ENCODE measurements at places on chromosomes 16 and 17. TPM values are rescaled to one million over a fixed set of nuclear protein-coding genes. Genes with fewer than 3 reads are reported as not detected.

Gene TBC1D28
- under 0.01 TPM for total RNA-seq

GRCh38 chr16:85466304-85466700, 146.8 kb upstream of the GSE1 start:
- no peak for DNase-seq

- DNase-seq: no peak
Observed at GRCh38 chr17:72338847-72339790, 218.3 kb downstream of the SOX9 start.

Gene MYH13
- not detected for total RNA-seq

Gene PIRT
- total RNA-seq: under 0.01 TPM

DNA sequence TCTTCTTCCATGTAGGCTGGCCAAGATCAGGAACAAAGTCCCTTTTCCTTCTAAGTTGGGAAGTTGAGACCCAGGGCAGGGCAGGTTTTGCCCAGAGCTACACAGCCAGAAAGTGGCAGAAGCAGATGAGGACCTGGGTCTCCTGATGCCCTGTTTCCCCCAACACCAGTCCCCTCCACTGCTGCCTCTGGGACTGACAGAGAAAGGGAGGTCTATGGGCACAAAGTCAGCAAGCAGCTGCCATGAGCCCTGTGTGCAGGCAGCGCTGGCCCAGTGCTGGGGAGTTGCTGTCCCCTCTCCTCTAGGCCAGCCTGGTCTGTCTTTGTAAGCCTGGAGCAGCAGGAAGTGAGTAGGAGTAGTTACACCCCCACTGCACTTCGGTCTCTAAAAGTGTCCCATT, 46.9 kb upstream of the NKD1 start:
- DNase-seq: no peak

DNA sequence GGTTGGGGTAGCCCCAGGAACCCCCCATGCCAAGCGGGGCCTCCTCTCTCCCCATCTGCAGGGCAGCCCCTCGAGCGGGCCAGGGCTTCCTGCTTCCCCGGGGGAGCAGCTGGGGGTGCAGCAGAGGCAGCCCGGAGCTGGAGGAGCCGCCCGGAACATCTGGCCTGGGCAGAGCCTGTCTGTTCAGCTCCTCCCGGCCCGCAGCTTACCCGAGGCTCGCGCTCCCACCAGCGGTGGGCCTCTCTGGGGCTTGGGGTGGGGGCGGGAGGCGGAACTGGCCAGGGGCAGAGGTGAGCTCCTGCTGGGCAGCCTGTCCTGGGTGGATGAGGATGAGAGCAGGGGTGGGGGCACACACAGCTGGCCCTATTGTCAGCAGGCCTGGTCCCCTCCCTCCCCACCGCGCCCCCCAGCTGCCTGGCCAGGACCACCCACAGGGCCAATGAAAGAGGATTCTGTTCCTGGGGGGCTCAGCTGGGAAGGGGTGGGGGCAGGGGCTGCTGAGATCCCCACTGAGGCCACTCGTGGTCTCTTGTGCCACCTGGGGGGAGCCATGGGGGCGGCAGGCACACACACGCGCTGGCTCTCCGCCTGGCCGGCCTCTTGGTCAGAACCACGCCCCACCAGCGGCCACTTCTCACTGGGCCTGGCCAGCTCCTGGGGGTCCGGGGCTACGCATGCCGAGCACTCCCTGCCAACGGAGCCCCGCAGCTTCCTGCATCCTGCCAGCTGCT, 34.7 kb downstream of the BAHCC1 start:
- peak; percentile 70 for DNase-seq

DNA sequence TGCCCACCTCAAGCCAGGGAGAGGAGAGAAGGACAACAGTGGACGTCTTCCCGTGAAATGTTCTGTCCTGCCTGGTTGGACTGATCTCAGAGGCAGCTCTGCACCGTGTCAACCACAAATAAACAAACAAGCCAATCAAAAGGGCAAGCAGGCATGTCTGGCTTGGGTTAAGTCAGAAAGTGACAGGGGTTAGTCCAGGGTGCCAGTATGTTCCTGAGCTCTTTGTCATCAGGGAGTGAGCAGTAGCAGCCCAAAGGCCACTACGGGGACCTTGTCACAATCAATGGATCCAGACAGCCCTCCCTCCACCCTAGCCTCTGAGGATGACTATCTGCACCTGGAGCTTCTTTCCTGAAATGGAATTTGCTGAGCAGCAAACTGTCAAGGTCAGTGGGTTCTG, 35.0 kb downstream of the CNGB1 start:
- DNase-seq: no peak

Gene TP53TG3B
- total RNA-seq: not detected

Gene LRRC46
- not detected for total RNA-seq

DNA sequence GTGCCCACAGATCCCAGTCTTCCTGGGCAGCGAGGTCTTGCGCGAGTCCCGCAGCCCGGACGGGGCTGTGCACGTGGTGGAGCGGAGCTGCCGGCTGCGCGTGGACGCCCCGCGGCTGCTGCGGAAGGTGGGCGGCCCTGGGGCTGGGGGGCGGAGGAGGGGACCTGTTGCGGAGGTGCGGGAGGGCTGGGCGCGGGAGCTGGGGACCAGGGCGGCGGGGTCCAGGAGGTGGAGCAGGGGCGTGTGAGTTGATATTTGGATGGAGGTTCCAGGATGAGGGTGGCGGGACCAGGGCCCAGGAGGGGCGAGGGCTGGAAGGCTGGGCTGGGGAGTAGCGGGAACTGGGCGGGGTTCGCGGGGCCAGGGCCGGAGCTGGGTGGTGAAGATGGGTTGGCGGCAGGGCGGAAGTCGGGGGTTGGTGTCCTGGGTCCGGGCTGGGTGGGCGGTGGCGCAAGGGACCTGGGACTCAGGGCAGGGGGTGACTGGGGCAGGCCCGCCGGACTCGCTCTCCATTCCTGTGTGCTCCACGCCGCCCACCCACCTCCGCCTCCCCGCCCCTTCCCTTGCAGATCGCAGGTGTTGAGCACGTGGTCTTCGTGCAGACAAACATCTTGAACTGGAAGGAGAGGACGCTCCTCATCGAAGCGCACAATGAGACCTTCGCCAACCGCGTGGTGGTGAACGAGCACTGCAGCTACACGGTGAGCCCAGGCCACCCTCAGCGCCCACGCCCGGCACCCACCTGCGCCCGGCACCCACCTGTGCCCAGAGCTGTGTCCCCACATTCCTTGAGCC, 29.6 kb downstream of the SEC14L5 start:
- DNase-seq: no peak

DNA sequence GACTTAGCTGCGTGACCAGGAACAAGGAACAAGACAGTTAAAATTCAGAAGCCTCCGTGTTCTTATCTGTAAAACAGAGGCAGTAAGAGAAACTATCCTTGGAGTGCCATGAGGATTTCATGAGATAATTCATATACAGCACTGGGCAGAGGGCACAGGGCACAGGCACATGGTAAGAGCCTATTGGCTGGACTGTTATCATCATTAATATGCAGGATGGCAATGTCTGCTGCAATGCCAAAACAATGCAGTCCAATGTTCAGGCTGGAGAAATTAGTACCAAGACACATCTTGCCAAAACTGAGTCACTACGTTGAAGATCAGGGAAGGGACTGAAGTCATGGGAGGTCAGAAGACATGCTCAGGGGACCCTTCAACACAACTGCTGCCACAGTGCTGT, 13.6 kb downstream of the CDRT4 start:
- no peak for DNase-seq

GRCh38 chr17:11921296-11921695, 76.0 kb downstream of the ZNF18 start:
- no peak for DNase-seq

Gene CCL8
- total RNA-seq: not detected

DNA sequence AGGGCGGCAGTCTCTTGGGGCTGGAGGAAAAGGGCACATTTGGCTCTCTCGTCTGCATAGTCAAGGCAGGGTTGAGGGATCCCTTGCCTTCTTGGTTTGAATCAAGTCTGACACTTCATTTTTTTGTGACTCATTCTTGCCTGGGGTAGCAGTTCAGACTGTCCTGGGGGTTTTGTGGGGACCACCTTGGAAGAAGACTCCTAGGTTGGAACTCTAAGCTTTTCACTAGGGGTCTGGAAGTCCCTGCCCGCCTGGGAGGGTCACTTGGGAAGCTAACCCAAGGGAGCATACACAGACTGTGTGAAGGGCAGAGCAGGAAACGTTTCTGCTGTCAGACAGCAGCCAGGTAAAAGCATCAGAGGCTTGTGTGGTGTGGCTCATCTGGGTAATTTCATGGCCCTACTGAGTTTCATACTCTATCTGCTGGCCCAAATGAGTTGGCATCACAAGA, 11.3 kb downstream of the YPEL2 start:
- DNase-seq: no peak

- DNase-seq: no peak
Observed at GRCh38 chr17:58291246-58291645, 10.5 kb upstream of the MPO start.

- DNase-seq: no peak
Observed at GRCh38 chr16:29729116-29729521, 16.7 kb downstream of the C16orf54 start.

Gene STH
- total RNA-seq: 2.0 TPM

DNA sequence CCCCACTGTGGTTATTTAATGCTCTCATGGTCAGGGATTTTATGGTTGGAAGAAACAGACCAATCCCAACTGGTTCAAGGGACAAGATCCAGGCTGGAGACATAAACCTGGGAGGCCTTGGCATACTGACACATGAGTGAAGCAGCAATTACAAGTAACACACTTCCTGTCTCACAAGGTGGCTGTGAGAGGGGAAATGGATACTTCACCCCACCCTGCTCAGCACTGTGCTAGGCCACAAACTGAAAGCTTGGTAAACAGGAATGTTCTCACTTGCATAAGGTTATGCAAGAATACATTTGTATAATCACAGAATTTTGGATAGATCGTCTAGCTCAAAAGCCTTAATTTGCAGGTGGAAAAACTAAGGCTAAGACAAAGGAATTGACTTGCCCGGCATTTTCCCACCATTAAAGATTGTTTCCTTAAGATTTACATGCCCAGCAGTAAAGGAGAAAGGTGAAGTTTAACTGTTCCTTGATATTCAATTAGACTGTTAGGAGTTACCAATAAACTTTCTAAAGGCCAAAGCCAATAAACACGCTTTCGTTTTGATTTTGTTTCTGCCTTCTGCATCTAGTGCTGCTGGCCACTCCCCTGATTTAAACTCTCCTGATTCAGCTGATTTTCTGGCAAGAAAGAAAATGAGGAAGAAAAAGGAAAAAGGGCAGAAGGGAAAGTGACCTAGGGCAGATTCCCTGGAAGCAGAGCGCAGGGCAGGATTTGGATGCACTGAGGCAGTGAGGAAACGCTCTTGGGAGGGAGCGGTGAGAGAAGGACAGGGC, 215.6 kb upstream of the CDH5 start:
- no peak for DNase-seq

- no peak for DNase-seq
Observed at GRCh38 chr17:32771396-32771795, 105.5 kb downstream of the MYO1D start.

DNA sequence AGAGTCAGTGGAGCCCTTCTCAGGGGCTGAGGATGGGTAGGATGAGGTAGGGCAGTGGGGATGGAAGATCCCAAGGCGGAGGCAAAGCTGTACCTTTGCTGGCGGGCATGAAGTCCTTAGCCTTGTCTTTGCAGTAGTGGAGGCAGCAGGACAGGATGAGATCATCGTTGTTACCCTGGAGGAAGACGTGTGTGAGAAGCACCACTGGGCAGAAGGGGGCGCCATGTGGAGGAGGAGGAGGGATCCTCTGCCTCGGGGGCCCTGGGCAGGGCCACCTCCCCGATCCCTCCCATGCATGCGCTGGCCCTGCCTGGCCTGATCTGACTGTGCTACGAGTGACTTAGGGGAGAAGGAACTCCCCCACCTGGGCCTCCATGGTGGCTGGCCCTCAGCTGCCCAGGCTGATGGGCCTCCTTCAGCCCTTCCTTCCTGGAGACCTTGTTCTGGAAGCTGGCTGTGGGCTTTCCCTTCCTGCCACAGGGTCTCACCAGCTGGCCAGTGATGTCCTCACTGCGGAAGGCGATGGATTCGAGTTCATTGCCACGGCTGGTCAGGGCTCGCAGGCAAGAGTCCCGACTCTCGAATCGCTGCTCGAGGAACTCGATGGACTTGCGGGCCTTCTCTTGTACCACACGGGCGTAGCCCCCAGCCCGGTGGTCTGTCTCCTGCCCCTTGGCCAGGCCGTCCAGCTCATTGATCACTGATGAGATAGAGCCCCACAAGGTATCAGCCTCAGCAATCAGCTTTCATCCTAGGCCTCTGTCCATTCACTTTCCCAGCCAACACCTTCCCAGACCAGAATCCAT, 10.3 kb downstream of the HIC1 start:
- no peak for DNase-seq

DNA sequence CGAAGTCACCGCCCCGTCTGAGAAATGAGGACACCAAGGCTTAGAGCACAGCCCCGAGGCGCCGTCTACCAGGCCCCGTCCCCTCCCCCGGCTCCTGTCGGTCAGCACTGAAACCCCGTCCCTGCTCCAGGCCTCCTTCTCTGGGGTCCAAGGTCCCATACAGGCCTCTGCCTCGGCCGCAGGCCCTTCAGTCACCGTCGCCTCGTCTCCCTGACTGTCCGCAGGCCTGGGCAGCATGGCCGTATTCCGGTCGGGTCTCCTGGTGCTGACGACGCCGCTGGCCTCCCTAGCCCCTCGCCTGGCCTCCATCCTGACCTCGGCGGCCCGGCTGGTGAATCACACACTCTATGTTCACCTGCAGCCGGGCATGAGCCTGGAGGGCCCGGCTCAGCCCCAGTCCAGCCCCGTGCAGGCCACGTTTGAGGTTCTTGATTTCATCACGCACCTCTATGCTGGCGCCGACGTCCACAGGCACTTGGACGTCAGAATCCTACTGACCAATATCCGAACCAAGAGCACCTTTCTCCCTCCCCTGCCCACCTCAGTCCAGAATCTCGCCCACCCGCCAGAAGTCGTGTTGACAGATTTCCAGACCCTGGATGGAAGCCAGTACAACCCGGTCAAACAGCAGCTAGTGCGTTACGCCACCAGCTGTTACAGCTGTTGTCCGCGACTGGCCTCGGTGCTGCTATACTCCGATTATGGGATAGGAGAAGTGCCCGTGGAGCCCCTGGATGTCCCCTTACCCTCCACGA, 617 bp downstream of the COASY start:
- DNase-seq: peak; percentile 52

DNA sequence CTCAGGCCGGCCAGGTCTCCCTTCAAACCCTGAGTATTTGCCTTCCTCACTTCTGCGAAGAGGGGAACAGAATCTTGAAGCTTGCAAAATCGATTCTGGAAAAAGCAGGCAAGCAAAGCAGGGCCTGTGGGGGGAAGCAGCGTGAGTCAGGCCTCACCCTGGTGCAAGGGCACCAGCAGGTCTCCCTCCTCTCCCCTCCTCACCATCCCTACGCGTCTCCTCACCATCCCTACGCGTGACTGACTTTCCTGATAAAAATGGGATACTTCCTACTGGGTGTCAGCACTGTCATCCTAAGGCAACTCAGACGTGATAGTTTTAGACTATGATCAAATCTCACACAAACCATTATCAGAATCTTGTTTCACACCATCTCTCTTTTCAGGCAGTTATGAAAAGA, 12.1 kb downstream of the CMTM3 start:
- no peak for DNase-seq

Gene NAGS
- total RNA-seq: 0.41 TPM

DNA sequence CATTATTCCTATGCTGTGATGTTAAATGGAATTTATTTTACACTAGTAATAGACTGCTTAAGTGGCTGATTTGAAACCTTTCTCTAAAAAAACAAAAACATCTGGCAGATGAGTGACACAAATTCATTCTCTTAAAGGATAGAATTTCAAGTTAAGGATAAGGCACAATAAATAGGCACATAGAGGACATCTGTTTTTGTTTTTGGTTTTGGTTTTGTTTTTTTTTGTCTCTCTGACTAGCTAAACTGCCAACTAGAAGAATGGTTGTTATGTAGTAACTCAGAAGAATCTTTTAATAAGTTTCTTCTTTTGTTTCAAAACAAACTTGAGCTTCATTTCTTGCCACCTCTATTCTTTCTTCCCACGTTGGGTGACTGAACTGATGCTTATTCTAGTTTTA, 5.1 kb upstream of the VPS4A start:
- DNase-seq: no peak
